ENCODE measurements at places on chromosomes 11 and 22. TPM values are rescaled to one million over a fixed set of nuclear protein-coding genes. Genes with fewer than 3 reads are reported as not detected.
A peak's percentile ranks its signal among the peaks of the same experiment; 100 is the strongest.

The NXPE2 gene
- not detected for total RNA-seq

The GPR83 gene
- 0.15 TPM for total RNA-seq

The DDI1 gene
- not detected for total RNA-seq

The LAMTOR1 gene
- 96.2 TPM for total RNA-seq

The MACROD1 gene
- 18.3 TPM for total RNA-seq

DNA sequence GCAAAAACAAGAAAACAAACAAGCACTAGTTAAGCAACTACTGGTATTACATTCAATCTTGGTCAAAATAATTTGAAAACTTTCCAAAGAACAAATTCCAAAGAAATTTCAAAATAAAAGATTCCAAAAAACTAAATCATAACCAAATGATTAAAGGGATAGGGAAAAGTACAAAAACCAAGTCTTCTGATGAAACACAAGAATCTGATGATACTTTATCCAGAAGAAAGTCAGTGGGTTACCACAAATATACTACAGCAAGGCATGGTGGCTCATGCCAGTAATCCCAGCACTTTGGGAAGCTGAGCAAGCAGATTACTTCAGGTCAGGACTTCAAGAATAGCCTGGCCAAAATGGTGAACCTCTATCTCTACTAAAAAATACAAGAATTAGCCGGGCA lies 59.1 kb downstream of the NUP98 start:
- no peaks in the 10 kb centered on the region for H3K27me3 ChIP-seq
- no peak for DNase-seq
- no peaks in the 10 kb centered on the region for H3K4me1 ChIP-seq
- peaks cover 29% of the 10 kb centered on the region for H3K36me3 ChIP-seq

DNA sequence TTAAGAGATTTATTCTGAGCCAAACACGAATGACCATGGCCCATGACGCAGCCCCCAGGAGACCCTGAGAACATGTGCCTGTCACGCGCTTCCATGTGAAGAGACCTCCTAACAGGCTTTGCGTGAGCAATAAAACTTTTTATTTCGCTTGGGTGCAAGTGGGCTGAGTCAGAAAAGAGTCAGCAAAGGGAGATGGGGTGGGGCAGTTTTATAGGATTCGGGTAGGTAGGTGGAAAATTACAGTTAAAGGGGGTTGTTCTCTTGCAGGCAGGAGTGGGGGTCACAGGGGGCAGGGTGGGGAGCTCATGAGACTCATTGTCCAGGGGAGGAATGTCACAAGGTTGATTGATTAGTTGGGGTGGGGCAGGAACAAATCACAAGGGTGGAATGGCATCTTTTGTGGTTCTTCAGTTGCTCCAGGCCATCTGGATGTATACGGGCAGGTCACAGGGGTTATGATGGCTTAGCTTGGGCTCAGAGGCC lies 77.2 kb upstream of the FTH1 start:
- no peak for DNase-seq
- H3K27me3 ChIP-seq, result no peaks in the 10 kb centered on the region
- H3K36me3 ChIP-seq, result no peaks in the 10 kb centered on the region

GRCh38 chr22:39367035-39367434 lies 17.2 kb downstream of the SYNGR1 start:
- peaks cover 4% of the 10 kb centered on the region for H3K36me3 ChIP-seq
- no peak overlapping the region for H3K27ac ChIP-seq
- no peaks in the 10 kb centered on the region for H3K27me3 ChIP-seq
- no peak for DNase-seq

GRCh38 chr22:23084453-23085350 lies 14.4 kb downstream of the GNAZ start:
- no peak overlapping the region for H3K27ac ChIP-seq
- DNase-seq, result no peak
- H3K4me3 ChIP-seq, result no peak overlapping the region

- H3K36me3 ChIP-seq, result no peaks in the 10 kb centered on the region
- no peak overlapping the region for H3K4me3 ChIP-seq
- no peaks in the 10 kb centered on the region for H3K4me1 ChIP-seq
- no peaks in the 10 kb centered on the region for H3K27me3 ChIP-seq
- H3K27ac ChIP-seq, result no peak overlapping the region
- DNase-seq, result no peak
Observed at GRCh38 chr11:8320076-8320475, 56.4 kb upstream of the LMO1 start.

DNA sequence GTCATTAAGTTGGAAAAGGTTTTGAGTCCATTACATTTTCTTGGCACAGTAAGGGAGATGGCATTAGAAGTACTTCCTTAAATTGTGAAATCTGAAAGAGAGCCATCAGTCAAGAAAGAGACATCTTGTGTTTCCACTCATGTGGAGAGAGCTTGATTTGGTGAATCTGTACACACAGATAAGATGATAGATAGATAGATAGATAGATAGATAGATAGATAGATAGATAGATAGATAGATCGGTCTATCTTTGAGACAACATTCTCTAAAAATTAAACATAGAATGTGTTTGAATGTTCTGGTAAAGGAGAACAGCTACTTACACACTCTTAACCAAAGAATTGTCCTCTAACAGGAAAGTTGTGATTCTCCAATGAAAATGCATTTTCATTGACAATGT lies 76.2 kb downstream of the TTC17 start:
- DNase-seq, result no peak
- H3K36me3 ChIP-seq, result peaks cover 28% of the 10 kb centered on the region
- no peak overlapping the region for H3K27ac ChIP-seq

GRCh38 chr11:111081021-111081511 lies 164.5 kb upstream of the POU2AF2 start:
- no peaks in the 10 kb centered on the region for H3K4me1 ChIP-seq
- no peak overlapping the region for H3K27ac ChIP-seq
- H3K4me3 ChIP-seq, result no peak overlapping the region
- H3K27me3 ChIP-seq, result no peaks in the 10 kb centered on the region

GRCh38 chr22:43733138-43733537 lies 79.0 kb downstream of the EFCAB6 start:
- no peaks in the 10 kb centered on the region for H3K27me3 ChIP-seq
- DNase-seq, result no peak
- H3K36me3 ChIP-seq, result no peaks in the 10 kb centered on the region

DNA sequence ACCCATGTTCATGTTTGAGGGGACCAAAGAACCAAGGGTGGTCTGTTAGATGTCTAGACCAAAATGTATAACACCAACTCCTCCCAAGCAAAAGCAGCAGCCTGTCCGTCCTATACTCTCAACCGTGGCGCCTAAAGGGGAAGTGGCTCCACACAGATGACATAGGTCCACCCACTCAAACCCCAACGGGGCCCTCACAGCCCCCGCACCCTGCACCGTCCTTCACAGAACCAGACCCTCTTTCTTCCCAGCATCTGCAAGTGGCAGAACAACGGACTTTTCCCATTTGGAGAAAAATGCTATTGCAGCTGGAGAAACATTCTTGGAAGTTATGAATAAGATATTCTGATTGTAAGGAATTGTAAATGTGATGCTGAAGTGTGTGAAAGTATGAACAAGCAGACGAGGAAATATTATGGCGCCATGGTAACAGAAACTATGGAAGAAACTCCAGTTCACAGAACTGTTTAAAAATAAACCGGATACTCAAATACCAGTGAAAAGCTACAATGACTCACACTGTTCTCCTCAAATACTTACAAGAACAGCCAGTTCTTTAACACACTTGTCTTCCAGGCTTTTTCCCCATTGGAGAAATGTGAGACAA lies 76.5 kb upstream of the ARFGAP3 start:
- no peak for DNase-seq
- H3K4me1 ChIP-seq, result peaks cover 2% of the 10 kb centered on the region
- no peak overlapping the region for H3K27ac ChIP-seq

DNA sequence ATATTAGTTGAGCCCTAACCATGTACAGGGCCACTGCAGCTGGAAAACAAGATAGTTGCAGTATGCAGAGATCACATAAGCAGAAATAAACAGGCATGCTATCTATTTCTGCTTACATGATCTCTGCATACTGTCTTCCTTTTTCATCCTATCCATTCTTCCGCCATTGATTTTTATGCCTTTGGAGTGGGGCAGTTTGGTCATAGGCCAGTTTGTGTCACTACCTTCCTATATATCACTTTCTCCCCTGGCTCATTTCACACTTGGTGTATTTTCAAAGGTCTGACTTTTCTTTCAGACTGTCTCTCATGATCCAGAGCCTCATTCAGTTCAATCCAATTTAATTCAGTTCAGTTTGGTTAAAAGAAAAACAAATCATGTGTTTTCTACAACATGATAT lies 829.6 kb downstream of the KCNA4 start:
- no peak overlapping the region for H3K4me3 ChIP-seq
- no peaks in the 10 kb centered on the region for H3K27me3 ChIP-seq
- no peak for DNase-seq
- H3K27ac ChIP-seq, result no peak overlapping the region
- H3K4me1 ChIP-seq, result no peaks in the 10 kb centered on the region

GRCh38 chr11:71334191-71334590 lies 81.8 kb upstream of the SHANK2 start:
- DNase-seq, result peak; percentile 8
- peaks cover 10% of the 10 kb centered on the region for H3K36me3 ChIP-seq
- H3K4me1 ChIP-seq, result no peaks in the 10 kb centered on the region
- peaks cover 3% of the 10 kb centered on the region for H3K27me3 ChIP-seq
- no peak overlapping the region for H3K27ac ChIP-seq
